Osteoblast (primary cell): ENCODE measurements at places on chromosomes 3 and 15.

- H3K4me1 ChIP-seq = peaks cover 14% of the 10 kb centered on the region
- H3K4me3 ChIP-seq = no peak overlapping the region
- peak overlapping the region; percentile 65 for H3K27ac ChIP-seq
- H3K27me3 ChIP-seq = no peaks in the 10 kb centered on the region
These were observed 47.6 kb downstream of the TIPARP start for GRCh38 chr3:156721687-156722618.

- H3K4me1 ChIP-seq = peaks cover 30% of the 10 kb centered on the region
- H3K36me3 ChIP-seq = peaks cover 24% of the 10 kb centered on the region
- DNase-seq = peak; percentile 69
- H3K27me3 ChIP-seq = no peaks in the 10 kb centered on the region
- no peak overlapping the region for H3K4me3 ChIP-seq
- no peak overlapping the region for H3K27ac ChIP-seq
These were observed 4.2 kb downstream of the TWF2 start for GRCh38 chr3:52234516-52235447.

- peak overlapping the region; percentile 84 for H3K27ac ChIP-seq
- no peaks in the 10 kb centered on the region for H3K36me3 ChIP-seq
- H3K4me1 ChIP-seq = peaks cover 27% of the 10 kb centered on the region
- peak; percentile 73 for DNase-seq
These were observed 556.3 kb upstream of the TBL1XR1 start for GRCh38 chr3:177753451-177754155.

DNA sequence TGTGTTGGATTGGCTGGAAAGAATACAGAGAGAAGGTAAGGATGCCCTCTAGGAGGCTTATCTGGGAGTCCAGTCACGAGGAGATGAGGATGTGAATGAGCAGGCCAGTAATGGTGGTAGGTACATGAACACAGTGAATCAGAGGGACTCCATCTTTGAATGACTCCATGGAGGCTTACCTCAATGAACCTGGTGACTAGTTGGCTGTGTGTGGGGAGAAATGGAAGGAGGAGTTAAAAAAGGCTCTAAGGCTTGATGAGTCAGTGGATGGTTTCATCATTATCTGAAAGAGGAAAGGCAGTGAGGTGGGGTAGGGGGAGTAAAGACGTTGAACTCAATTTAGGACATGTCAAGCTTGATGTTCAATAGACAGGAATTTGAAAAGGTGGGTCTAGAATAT, 61.1 kb downstream of the KCNAB1 start:
- DNase-seq = peak; percentile 47
- no peaks in the 10 kb centered on the region for H3K27me3 ChIP-seq
- H3K4me1 ChIP-seq = peaks cover 8% of the 10 kb centered on the region

DNA sequence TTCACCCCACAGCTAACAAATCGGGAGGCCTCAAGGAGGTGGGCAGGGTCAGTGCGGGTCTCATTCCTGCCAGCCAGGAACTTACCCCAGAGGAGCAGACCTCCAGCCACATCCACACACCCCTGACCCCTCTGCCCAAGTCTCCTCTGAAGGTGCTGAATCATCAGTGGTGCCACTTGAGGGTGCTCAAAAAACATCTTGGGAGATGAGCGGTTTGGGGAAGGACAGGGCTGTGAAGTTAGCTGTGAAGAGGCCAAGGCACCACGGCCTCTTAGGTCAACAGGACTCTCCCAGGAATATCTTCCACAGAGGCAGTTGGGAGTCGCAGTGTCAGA, 1.2 kb downstream of the DAPK2 start:
- peak; percentile 73 for DNase-seq
- H3K27me3 ChIP-seq = peaks cover 34% of the 10 kb centered on the region
- peak overlapping the region; percentile 73 for H3K4me3 ChIP-seq
- H3K36me3 ChIP-seq = no peaks in the 10 kb centered on the region
- H3K4me1 ChIP-seq = peaks cover 11% of the 10 kb centered on the region

GRCh38 chr15:70342554-70343548, 245.1 kb upstream of the TLE3 start:
- H3K4me3 ChIP-seq = no peak overlapping the region
- DNase-seq = no peak
- peaks cover 12% of the 10 kb centered on the region for H3K27me3 ChIP-seq
- no peaks in the 10 kb centered on the region for H3K4me1 ChIP-seq

DNA sequence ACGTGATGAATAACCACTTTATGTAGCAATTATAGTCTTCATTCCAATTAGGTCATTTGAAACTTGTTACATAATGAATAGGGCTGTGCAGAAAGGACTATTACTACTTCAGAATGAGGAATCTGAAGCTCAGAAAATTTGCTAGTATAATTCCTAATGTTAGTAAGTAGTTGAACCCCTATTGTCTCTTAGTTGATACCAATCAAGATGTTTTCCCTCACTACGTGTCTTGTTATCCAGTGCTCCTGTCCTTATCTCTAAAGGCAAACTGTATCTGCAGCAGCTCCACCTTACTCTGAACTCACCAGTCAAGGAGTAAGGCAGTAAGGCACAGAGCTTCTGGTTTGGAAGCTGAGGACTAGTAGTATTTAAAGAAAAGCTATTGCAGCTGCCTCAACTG, 32.0 kb downstream of the RAB11A start:
- no peak overlapping the region for H3K27ac ChIP-seq
- no peaks in the 10 kb centered on the region for H3K27me3 ChIP-seq
- no peak overlapping the region for H3K4me3 ChIP-seq

DNA sequence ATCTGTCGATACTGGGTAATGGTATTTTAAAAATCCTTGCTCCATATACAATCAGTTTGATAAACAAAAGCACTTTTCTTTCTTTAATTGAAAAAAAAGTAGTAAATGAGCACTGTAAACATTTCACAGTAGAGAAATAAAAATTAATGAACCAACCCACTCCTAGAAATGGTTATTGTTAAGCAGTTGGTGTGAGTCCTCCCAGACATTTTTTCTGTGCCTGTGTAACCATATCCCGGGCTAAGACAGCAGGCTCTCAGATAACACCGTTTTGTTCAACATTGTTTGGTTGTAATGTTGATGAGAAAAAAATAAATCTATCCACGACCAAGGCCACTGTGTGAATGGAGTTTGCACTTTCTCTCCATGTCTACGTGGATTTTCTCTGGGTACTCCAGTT, 42.6 kb downstream of the PXK start:
- DNase-seq = no peak
- no peaks in the 10 kb centered on the region for H3K27me3 ChIP-seq
- peaks cover 2% of the 10 kb centered on the region for H3K36me3 ChIP-seq
- H3K4me3 ChIP-seq = no peak overlapping the region
- peak overlapping the region; percentile 67 for H3K27ac ChIP-seq

- no peaks in the 10 kb centered on the region for H3K27me3 ChIP-seq
- H3K27ac ChIP-seq = no peak overlapping the region
These were observed 105.8 kb upstream of the UNC13C start for GRCh38 chr15:53872410-53872809.

DNA sequence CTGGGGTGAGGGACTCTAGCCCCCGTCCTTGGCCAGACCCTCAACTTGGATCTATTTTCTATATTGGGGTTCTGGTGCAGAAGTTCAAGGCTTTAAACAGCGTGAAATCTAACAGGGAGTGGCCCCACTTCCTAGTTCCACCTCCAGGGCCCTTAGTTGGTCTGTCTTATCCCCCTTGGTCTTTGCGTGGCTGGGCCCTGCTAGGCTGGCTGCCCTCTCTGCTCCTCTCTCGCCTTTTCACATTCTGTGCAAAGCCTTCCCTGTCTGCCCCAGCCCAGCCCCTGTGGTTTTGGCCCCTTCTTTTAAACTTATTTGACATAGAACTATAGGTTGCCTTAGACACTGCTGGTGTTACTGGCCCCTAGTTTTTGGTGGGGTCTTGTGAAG, 5.6 kb downstream of the PPCDC start:
- H3K4me1 ChIP-seq = peaks cover 18% of the 10 kb centered on the region
- no peak overlapping the region for H3K27ac ChIP-seq
- no peaks in the 10 kb centered on the region for H3K27me3 ChIP-seq
- no peak for DNase-seq
- H3K36me3 ChIP-seq = no peaks in the 10 kb centered on the region

- H3K4me1 ChIP-seq = peaks cover 17% of the 10 kb centered on the region
- H3K4me3 ChIP-seq = no peak overlapping the region
- no peak for DNase-seq
- H3K27ac ChIP-seq = no peak overlapping the region
- peaks cover 3% of the 10 kb centered on the region for H3K36me3 ChIP-seq
These were observed 34.2 kb upstream of the BCL2L10 start for GRCh38 chr15:52146776-52147175.

GRCh38 chr3:6799264-6799915, 61.5 kb upstream of the GRM7 start:
- no peaks in the 10 kb centered on the region for H3K36me3 ChIP-seq
- no peaks in the 10 kb centered on the region for H3K27me3 ChIP-seq
- H3K4me1 ChIP-seq = no peaks in the 10 kb centered on the region
- no peak overlapping the region for H3K4me3 ChIP-seq

DNA sequence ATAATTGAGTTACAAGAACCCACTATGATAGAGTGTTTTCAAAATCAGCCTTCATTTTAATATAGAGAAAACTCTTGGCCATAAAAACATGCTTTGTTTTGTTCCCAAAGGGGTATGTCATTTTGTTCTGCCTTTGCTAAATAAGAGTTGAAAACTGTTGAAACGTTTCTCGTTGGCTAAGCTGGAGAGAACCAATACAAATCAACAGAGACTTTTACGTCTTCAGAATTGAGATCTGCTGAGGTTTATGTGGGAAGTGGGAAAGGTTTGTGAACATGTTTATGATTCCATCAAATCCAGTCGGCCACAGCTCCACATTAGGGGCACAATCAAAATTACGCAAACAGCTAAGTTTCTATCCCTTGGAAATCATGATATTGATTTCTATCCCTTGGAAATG, 102.0 kb downstream of the IGF2BP2 start:
- no peaks in the 10 kb centered on the region for H3K27me3 ChIP-seq
- no peak overlapping the region for H3K4me3 ChIP-seq
- H3K27ac ChIP-seq = no peak overlapping the region

- DNase-seq = no peak
- H3K27ac ChIP-seq = no peak overlapping the region
- H3K27me3 ChIP-seq = no peaks in the 10 kb centered on the region
- no peaks in the 10 kb centered on the region for H3K36me3 ChIP-seq
- H3K4me1 ChIP-seq = no peaks in the 10 kb centered on the region
These were observed 36.3 kb downstream of the SERPINI2 start for GRCh38 chr3:167437428-167438139.

- H3K4me1 ChIP-seq = no peaks in the 10 kb centered on the region
- H3K4me3 ChIP-seq = no peak overlapping the region
- H3K27ac ChIP-seq = no peak overlapping the region
These were observed 12.2 kb downstream of the TUBGCP4 start for GRCh38 chr15:43383070-43383469.

GRCh38 chr15:58240191-58240932, 102.2 kb downstream of the AQP9 start:
- DNase-seq = no peak
- no peak overlapping the region for H3K4me3 ChIP-seq
- H3K27ac ChIP-seq = no peak overlapping the region
- no peaks in the 10 kb centered on the region for H3K36me3 ChIP-seq

DNA sequence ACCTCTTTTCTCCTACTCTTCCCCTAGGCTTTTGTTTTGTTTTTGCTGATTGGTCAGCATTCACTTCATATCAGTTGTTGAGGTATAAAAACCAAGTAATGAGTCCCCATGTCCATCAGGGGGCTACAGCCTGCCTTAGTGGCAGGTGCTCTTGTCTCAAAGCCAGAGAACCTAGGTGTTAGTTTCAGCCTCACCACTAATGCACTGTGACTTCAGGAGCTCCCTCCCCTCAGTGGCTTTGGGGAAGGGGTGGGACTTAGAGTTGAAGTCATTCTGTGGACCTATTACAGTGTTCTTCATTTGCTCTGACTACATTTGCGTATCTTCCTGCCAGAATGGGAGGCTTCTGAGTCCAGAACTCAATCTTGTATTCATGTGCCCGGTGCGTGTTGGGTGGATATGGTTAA, 41.6 kb downstream of the NR2C2 start:
- no peak overlapping the region for H3K4me3 ChIP-seq
- H3K36me3 ChIP-seq = no peaks in the 10 kb centered on the region
- H3K4me1 ChIP-seq = peaks cover 12% of the 10 kb centered on the region

- no peak overlapping the region for H3K4me3 ChIP-seq
- no peaks in the 10 kb centered on the region for H3K36me3 ChIP-seq
- no peak overlapping the region for H3K27ac ChIP-seq
- no peak for DNase-seq
- H3K4me1 ChIP-seq = no peaks in the 10 kb centered on the region
These were observed 19.9 kb upstream of the CHST2 start for GRCh38 chr3:143099690-143100089.

- H3K27ac ChIP-seq = no peak overlapping the region
- no peaks in the 10 kb centered on the region for H3K36me3 ChIP-seq
- no peaks in the 10 kb centered on the region for H3K27me3 ChIP-seq
- H3K4me1 ChIP-seq = peaks cover 18% of the 10 kb centered on the region
- H3K4me3 ChIP-seq = no peak overlapping the region
These were observed 209.3 kb upstream of the PROK2 start for GRCh38 chr3:71994203-71994602.

- no peaks in the 10 kb centered on the region for H3K4me1 ChIP-seq
- no peaks in the 10 kb centered on the region for H3K36me3 ChIP-seq
- H3K27ac ChIP-seq = no peak overlapping the region
- H3K4me3 ChIP-seq = no peak overlapping the region
- DNase-seq = peak; percentile 45
These were observed 18.3 kb downstream of the PODXL2 start for GRCh38 chr3:127647166-127647844.

DNA sequence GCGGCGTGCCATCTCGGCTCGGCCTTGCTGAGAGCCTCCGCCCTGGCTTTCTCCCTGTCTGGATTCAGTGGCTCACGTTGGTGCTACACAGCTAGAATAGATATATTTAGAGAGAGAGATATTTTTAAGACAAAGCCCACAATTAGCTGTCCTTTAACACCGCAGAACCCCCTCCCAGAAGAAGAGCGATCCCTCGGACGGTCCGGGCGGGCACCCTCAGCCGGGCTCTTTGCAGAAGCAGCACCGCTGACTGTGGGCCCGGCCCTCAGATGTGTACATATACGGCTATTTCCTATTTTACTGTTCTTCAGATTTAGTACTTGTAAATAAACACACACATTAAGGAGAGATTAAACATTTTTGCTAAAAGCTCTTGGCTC, 54.1 kb downstream of the PLXNA1 start:
- no peak overlapping the region for H3K4me3 ChIP-seq
- peaks cover 10% of the 10 kb centered on the region for H3K4me1 ChIP-seq
- DNase-seq = peak; percentile 52
- no peaks in the 10 kb centered on the region for H3K27me3 ChIP-seq

DNA sequence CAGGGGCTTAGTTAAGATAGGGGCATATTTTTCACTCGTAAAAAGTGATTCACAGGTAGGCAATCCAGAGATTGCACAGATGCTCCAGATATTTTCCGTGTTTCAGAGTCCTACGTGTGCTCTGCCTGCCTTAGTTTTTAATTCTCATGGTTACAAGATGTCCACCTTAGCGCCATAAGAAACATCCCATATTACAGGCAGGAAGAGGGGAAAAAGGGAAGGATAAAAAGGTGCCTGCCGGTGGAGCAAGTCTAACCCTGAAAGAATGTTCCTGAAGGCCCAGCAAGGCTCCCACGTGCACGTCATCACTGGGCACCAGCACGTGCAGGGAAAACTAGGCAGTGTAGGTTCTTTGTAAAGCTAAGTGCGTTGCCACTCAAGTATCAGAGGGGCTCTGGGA, 10.1 kb upstream of the MOBP start:
- no peak for DNase-seq
- no peak overlapping the region for H3K4me3 ChIP-seq
- H3K36me3 ChIP-seq = no peaks in the 10 kb centered on the region
- no peak overlapping the region for H3K27ac ChIP-seq
- H3K27me3 ChIP-seq = no peaks in the 10 kb centered on the region
- H3K4me1 ChIP-seq = no peaks in the 10 kb centered on the region
